ENCODE measurements at places on chromosomes 5 and 9. TPM values are rescaled to one million over a fixed set of nuclear protein-coding genes. Genes with fewer than 3 reads are reported as not detected.

The PRR7 gene
- polyA plus RNA-seq: 0.39 TPM

The SPATA31E1 gene
- polyA plus RNA-seq: not detected

The SPINK6 gene
- not detected for polyA plus RNA-seq

The PDGFRB gene
- 19.9 TPM for polyA plus RNA-seq

The EPB41L4B gene
- polyA plus RNA-seq: 1.8 TPM

The SLC6A19 gene
- not detected for polyA plus RNA-seq

The IFNA13 gene
- polyA plus RNA-seq: not detected

The IER5L gene
- polyA plus RNA-seq: 3.0 TPM

The SLC34A1 gene
- polyA plus RNA-seq: not detected

The PCDHGB2 gene
- polyA plus RNA-seq: 0.10 TPM

The SPATA6L gene
- 0.15 TPM for polyA plus RNA-seq

- no peak for DNase-seq
Observed at GRCh38 chr5:135106610-135107471, 72.8 kb upstream of the PITX1 start.

- no peak for DNase-seq
Observed at GRCh38 chr9:71826279-71826678, 58.0 kb upstream of the CEMIP2 start.

DNA sequence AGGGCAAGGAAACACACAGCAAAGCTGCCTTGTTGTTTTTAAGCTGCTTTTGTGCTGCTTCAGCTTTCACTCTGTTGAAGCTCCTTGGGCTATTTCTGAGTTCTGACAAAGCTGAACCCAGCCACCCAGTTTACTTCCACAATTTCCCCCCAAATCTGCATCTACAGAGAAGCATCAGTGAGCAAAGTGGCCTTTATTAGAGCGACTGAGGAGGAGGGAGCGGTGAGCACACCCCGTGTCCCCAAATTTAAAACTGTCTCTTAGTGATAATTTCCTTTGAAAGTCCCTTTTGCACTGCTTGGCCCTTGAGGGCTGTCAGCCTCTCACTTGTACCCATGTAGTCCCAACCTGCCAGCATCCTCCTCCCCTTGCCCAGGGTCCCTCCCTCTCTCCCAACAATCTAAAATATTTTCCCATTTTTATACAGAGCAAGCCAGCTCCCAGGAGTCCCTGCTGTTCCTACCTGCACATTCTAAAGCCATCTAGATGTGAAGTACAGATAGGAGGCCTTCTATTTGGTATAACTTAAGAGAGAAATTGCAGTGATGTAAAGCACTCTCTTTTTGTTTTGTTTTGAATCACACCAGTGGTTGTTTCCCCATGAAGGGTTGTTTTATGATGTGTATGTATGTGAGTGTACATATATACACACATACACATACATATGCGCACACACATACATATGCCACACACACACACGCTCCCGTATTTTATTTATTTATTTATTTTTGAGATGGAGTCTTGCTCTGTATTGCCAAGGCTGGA lies 313.5 kb downstream of the TLE4 start:
- DNase-seq: no peak

DNA sequence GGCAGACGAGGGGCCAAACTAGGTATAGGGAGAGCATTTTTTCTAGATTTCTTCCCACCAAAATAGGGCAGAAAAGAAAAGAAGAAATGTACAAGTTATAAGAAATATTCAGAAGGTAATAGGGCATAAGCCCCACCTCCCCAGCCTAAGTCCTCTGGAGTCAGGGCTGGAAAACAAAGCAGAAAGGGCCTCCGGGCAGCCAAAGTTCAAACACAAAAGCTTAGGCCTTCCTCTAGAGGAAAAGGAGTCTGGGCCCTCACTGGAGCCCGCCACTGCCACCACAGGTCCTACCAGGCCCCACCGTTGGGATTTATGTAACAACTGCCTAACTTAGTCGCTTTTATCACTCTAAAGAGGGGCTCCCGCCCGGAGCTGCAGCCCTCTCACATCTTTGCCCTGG lies 27.6 kb downstream of the TBC1D2 start:
- DNase-seq: no peak

GRCh38 chr5:59559847-59560246 lies 333.7 kb downstream of the PDE4D start:
- DNase-seq: no peak

DNA sequence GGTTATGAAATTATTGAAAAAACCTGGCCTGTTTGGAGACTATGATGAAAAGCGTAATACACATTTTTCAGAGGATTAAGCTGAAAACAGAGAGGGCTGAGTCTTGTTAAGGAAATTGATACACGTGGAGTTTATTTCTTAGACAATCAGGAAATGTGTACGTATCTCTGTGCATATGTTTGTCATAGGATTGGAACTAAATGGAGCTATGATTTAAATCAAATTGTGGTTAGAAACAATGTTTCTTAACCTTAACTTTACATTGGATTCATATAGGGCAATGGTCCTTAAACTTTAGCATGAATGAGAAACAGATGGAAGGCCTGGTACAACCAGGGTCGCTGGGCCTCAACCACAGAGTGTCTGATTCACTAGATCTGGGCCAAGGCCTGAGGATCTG lies 451.6 kb downstream of the CDH18 start:
- no peak for DNase-seq

GRCh38 chr9:121201738-121202533 lies at the start of gene RAB14:
Gene RAB14 (minus strand): TSS chr9:121201869. CDS start chr9:121193412, 8,457 bp downstream.
- peak; percentile 100 for DNase-seq

DNA sequence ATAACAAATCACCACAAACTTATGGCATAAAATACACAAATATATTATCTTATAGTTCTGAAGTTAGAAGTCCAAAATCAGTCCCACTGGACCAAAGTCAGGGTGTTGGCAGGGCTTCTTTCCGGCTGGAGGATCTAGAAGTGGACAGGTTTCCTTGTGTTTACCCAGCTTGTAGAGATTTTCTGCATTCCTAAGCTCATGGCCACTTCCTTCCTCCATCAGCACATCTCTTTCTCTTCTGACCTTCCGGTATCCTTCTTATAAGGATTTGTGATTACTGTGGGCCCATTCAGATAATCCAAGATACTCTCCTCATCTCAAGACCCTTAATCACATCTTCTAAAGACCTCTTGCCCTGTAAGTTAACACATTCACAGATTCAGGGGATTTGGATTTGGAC lies 97.6 kb downstream of the RAB3C start:
- DNase-seq: no peak

GRCh38 chr9:68472119-68472518 lies 68.6 kb downstream of the TMEM252 start:
- DNase-seq: no peak

DNA sequence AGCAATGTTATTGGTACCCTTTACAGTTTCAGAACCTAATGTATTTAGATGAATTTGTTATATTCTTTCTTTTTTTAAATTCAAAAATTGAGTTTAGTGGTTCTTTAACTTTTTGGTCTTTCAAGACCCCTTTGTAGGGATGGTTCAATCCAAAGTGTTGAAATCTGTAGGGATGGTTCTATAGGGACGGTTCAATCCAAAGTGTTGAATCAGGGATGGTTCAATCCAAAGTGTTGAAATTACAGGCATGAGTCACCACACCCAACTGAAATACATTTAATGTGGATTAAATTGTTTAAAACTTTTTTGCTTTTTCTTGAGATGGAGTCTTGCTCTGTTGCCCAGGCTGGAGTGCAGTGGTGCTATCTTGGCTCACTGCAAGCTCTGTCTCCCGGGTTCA lies 30.6 kb downstream of the SNX2 start:
- no peak for DNase-seq

GRCh38 chr5:71537687-71538086 lies 49.5 kb upstream of the MCCC2 start:
- DNase-seq: no peak

- no peak for DNase-seq
Observed at GRCh38 chr5:58018016-58018415, 441.9 kb downstream of the PLK2 start.

GRCh38 chr9:124551472-124552272 lies 44.5 kb upstream of the NR5A1 start:
- no peak for DNase-seq

DNA sequence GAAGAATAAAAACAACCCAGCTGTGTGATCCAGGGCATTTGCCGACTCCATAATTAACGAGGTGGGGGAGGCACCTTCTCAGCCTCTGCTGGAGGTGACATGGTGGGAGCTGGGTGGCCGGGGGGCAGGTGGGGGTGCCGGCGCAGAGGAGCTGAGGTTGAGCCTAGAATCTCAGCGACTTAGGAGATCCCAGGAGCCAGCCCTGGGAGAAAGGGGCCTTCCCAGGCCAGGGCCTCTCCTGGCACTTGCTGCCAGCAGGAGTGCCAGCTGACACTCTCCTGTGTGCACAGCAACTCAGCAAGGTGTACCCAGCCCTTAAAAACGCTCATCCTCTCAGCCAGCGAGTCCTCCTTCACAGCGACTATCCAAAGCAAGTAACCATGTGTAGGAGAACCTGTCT lies 62.8 kb upstream of the FCN1 start:
- peak; percentile 20 for DNase-seq

GRCh38 chr9:106400950-106401349 lies 462.0 kb upstream of the ZNF462 start:
- no peak for DNase-seq

DNA sequence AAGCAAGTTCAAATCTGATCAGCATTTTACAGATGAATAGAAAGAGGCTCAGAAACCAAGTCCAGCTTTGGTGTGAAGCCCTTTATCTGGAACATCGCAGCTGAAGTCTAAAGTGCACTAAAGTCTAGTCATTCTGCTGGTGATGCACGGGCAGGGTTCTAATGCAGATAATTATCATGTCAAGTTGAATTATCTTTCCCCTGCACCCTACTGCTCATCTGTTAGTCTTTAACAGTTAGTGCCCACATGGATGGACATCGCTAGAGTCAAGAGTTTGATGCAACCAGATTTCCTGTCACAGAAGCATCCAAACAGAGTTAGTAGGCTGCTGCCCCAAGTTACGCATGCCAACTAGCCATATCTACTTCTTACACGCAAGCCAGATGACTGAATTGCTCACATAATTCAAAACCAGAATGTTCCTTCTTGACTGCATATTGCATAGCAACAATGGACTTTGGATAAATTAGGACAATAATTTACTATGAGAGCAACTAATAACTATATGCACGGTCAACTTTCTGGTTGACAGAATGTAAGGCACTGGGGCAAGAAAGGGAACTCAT lies 1.6 kb upstream of the TOMM5 start:
- DNase-seq: no peak

GRCh38 chr5:80676706-80677105 lies 21.9 kb upstream of the DHFR start:
- no peak for DNase-seq

DNA sequence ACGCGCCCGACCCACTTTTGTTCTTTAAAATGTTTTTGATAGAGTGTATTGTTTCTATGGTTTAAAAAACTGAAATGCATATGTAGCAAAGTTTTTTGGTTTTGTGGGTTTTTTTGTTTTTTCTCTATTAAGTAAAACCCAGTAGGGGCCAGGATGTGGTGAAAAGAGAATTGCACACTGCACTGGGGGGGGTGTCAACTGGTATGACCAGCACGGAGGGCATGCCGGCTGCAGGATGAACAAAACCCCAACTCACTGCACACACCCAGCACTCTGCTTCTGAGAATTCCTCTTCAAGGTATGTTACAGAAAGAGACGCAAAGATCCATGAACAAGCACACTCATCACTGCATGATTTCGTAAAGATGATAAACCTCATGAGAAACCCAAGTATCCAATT lies 75.0 kb downstream of the STK10 start:
- DNase-seq: no peak
